ENCODE measurements at places on chromosomes 12 and 14.

GRCh38 chr12:51246254-51246853 is 7.7 kb downstream of the DAZAP2 start:
- peak; percentile 26 for DNase-seq

- DNase-seq, result no peak
Measured at GRCh38 chr14:101619484-101619883, 58.2 kb downstream of the DIO3 start.

GRCh38 chr14:44910821-44911220 is 50.9 kb downstream of the KLHL28 start:
- DNase-seq, result no peak

GRCh38 chr12:96225994-96226399 is 31.8 kb downstream of the ELK3 start:
- DNase-seq, result no peak

GRCh38 chr14:104399432-104400155 is 180.0 kb upstream of the C14orf180 start:
- DNase-seq, result peak; percentile 72

GRCh38 chr12:94263905-94264561 is 115.7 kb downstream of the PLXNC1 start:
- peak; percentile 22 for DNase-seq

- DNase-seq, result no peak
Measured at GRCh38 chr12:80813820-80814219, 97.1 kb downstream of the MYF5 start.

- no peak for DNase-seq
Measured at GRCh38 chr14:100045642-100046344, 19.4 kb upstream of the EVL start.

GRCh38 chr12:43638806-43639205 is 86.8 kb upstream of the ADAMTS20 start:
- no peak for DNase-seq

DNA sequence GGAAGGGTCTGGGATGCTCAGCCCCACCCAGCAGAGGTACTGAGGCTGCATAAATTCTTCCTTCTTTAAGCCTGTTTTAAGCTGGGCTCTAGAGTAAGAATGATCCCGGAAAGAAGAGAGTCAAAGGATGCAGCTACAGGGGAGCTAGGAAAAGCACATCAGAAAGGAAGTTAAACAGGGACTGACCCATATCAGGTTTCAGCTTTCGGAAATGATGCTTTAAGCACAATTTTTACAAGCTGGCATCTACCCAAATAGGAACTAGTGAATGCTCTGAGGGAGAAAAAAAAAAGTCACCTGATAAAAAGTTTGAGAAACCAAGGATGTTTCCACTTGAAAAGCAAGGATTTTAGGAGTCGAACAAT is 22.0 kb downstream of the TSPAN8 start:
- DNase-seq, result no peak

- no peak for DNase-seq
Measured at GRCh38 chr12:32868885-32869284, 27.7 kb downstream of the PKP2 start.

DNA sequence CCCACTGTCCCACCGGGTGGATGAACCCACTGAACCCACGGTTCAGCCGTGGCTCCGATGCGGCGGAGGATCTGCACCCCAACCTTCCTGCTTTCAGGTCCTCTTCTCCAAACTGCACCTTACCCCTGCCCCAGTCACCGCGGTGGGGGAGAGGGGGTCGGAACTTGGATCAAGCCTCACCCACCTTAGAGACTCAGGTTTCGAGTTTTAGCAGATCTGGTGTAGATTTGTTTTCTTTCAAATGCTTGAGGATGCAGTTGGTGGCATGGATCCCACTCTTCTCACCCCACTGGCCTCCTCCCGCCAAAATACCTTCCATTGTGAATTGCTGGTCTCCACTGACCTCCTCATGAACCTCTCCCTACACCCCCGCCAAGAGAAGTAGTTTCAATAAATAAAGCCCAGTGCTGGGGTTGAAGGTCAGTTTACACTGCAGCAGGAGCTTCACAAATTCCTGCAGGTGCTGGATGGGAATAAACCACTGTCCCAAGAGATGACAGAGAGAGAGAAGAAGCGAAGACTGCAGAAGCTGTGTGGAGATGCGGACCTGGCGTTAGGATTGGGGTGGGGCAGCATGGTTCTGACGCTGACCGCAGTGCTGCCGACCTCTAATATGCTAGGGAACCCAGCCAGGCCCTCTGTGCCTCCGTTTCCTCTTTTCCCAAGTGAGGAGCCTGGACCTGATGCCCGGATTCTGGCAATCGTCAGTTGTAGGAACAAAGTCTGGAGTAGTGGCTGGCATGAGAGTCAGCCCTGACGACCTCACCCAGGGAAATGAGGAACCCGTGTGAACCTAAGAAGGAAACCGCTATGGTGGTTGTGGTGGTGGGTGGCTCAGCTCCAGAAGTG is 7.4 kb downstream of the TTC6 start:
- DNase-seq, result no peak

DNA sequence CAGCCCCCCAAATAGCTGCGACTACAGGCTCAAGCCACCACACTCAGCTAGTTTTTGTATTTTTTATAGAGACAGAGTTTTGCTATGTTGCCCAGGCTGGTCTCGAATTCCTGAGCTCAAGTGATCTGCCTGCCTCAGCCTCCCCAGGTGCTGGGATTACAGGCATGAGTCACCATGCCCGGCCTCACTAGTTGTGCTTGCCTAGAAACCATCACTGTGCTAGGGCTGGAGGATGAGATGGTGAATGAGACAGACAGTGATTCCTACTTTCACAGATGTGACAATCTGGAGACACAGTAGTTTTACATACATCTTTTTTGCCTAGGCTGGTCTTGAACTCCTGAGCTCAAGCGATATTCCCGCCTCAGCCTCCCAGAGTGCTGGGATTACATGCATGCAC is 7.5 kb upstream of the MSI1 start:
- no peak for DNase-seq

- DNase-seq, result no peak
Measured at GRCh38 chr14:95065411-95065810, 91.9 kb downstream of the DICER1 start.

DNA sequence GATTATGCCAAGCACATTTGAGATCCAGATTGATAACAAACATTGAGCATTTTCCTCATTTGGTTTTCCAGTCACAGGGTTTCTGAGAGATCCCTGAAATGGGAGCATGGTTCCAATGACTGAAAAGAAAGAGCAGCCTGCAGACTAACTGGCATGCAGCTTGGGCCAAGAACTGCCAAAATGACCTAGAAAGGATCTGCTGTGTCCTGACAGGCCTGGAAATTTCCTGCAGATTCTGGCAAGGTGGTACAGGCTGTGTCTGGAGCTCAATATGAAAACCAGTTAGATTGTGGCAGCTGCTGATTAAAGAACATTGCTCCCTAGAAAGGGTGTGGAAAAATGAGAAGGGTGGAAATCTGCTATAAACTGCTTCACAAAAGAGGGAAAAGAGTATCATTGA is 417.3 kb downstream of the IPO8 start:
- DNase-seq, result no peak

- peak; percentile 72 for DNase-seq
Measured at GRCh38 chr14:75088566-75089373, 19.3 kb downstream of the ZC2HC1C start.

DNA sequence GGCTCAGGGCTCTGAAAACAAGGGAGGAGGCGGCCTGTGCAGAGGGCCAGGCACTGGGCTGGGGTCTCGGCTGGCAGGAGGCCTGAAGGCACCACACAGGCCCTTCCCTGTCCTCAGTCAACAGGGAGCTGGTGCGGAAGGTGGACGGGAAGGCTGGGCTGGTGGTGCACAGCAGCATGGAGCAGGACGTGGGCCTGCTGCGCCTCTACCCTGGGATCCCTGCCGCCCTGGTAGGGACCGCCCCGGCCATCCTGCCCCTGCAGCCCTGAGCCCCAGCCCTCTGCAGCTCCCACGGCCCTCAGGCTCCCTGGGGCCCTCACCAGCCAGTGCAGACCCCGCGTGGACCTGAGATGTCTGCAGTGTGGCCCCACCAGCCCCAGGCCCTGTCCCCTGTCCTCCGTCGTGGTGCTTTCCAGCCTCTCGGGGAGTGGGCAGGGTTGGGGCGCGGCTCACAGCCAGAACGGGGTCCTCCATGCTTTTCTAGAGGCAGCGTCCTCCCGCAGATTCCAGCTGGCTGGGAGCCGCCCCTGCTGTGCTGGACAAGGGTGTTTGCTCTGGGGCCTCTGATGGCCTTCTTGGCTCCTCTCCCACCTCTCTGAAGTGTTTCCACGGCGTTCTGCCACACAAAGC is 18.1 kb downstream of the ASPG start:
- no peak for DNase-seq

DNA sequence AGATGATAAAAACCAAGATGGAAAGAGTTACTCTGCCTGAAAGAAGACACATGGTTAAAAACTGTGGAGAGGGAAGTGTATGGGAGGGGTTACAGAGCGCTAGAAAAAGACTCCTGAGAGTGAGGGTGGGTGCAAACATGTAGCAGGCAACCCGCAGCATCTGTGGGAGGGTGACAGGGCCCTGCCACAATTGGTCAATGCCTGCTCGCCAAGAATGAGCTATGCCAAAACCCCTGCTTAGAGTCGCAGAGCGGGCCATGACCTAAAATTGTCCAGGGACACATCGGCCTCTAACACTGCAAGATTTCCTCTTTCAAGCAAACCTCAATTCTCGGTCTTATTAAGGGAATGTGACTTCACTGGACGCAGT is 700 bp downstream of the PRKAG1 start:
- no peak for DNase-seq

GRCh38 chr12:24731596-24731995 is 217.3 kb downstream of the BCAT1 start:
- no peak for DNase-seq

GRCh38 chr14:82094829-82095345 is 561.2 kb upstream of the SEL1L start:
- no peak for DNase-seq

GRCh38 chr14:55807881-55808379 is 227.9 kb downstream of the KTN1 start:
- no peak for DNase-seq

- peak; percentile 32 for DNase-seq
Measured at GRCh38 chr12:108826807-108827721, 30.3 kb downstream of the SSH1 start.

DNA sequence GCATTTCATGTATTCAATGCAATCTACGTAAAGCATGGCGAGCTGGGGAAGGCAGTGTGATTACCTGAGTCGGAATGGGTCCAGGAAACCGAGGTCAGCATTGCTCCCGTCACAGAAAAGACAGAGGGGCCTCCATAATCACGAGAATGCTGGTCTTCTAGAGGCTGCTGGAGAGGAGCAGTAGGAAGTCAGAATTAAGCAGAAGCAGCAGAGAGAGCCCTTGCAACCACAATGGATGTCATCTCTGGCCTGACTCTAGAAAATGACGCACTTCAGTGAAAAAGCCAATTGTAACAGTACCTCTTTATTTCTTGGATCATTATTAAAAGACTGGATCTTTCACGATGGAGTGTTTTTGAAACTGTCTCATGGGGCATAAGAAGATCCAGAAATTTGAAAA is 69.5 kb upstream of the FOXN3 start:
- DNase-seq, result no peak

DNA sequence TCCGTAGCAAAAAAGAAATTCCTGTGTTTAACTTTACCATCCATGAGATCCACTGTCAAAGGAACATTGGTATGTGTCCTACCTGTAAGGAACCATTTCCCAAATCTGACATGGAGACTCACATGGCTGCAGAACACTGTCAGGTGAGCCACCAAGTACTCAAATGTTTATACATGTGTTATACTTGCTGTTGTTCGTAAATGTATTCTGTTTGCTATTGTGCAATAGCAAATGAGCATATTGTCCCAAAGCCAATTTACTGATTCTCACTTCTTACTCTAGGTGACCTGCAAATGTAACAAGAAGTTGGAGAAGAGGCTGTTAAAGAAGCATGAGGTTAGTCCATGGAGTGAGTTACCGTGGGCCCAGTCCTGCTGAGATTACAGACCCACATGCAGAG is 9.4 kb downstream of the TRAFD1 start:
- DNase-seq, result no peak

DNA sequence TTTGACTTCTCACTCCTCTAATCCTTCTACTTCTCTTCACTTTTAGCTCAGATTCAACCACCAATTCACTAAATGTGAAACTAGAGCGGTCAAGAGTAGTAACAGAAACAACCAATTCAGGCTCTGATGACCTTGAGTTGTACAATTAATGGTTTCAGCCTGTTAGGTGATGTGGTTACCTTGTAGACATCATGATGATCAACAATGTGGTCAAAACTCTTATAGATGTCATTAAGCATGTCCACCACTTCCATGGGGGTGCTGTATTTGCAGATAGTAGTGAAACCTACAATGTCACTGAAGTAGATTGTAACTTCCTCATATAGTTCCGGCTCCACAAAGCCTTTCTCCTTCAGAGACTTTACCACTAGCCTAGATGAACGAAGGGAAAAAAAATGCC is 54.1 kb upstream of the PLBD1 start:
- no peak for DNase-seq

DNA sequence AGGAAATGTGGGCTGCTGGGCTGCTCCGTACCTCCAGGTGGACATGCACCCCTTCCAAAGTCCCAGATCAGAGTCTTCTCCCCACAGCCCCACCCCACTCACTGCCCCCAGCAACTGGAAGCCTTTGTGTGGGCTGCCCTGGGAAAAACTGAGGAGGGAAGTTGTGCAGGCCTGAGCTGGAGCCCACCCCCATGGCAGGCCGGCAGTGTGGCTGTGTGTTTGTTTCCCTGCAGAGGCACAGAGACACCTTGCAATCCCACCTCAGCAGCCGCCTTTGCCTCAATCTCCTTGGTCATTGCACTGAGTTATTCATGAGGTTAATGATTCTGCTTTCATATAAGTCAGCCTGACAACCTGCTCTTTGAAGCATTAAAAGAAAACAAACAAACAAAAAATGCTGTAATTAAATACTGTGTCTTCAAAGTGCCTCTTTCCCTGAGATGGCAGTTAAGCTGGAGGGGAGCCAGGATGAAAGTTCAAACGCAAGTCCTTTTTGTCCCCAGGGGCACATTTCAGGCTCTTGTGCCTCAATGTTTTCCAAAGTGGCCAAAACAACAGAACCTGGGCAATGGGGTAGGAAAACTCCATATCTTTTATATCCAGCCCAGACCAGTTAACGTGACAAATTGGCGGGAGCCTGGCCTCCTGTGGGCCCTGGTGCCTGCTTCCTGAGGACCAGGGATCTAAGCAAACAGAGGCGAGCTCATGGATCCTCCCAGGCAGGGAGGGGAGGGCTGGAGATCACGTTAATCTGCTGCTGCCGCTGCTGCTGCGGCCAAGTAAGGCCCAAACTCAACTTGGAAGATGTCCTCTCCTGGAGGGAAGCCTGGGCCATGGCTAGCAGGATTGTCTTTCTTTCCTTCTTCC is 51.9 kb upstream of the TSPAN11 start:
- peak; percentile 17 for DNase-seq

DNA sequence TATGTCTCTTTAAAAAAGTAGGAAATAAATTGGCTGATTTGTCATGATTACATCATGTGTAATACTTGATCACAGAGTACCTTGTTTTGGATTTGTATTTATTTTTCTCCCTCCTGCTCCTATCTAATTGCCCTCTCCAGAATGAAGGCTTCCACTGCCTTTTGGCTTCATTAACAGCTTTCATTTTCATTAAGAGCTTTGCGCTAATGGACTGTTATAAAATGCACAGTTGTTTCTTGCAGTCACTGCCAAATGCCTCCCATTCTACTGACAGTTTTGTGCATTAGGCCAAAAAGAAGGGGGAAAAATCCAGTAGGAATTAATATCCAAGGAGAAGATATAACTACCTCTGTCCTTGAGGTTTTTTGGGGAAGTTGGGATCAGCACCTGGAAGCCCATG is 159.2 kb downstream of the NRXN3 start:
- DNase-seq, result no peak

GRCh38 chr12:117045160-117046010 is 53.8 kb downstream of the TESC start:
- peak; percentile 41 for DNase-seq

Measured in BE2C (cell line).